ENCODE measurements at places on chromosomes 6 and 20.

GRCh38 chr20:18633411-18633810 is 45.6 kb downstream of the DTD1 start:
- DNase-seq, result no peak

DNA sequence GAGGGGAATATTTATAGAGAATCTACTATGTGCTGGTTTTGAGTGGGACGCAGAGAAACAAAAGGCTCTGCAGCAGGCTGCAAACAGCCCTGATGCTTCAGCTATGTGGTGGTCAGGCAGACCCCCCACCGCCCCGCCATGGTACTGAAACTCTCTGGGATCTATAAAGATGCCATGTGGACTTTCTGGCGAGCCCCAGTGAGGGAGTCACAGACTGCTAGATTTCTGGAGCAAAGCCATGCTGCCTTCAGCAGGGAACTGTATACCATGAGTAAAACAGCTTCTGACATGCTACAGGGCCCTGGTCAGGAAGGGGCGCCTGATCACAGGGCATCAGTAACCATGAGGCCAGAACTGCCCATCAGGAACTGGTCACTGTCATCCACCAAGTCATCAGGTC is 19.2 kb upstream of the BPIFB1 start:
- DNase-seq, result no peak

DNA sequence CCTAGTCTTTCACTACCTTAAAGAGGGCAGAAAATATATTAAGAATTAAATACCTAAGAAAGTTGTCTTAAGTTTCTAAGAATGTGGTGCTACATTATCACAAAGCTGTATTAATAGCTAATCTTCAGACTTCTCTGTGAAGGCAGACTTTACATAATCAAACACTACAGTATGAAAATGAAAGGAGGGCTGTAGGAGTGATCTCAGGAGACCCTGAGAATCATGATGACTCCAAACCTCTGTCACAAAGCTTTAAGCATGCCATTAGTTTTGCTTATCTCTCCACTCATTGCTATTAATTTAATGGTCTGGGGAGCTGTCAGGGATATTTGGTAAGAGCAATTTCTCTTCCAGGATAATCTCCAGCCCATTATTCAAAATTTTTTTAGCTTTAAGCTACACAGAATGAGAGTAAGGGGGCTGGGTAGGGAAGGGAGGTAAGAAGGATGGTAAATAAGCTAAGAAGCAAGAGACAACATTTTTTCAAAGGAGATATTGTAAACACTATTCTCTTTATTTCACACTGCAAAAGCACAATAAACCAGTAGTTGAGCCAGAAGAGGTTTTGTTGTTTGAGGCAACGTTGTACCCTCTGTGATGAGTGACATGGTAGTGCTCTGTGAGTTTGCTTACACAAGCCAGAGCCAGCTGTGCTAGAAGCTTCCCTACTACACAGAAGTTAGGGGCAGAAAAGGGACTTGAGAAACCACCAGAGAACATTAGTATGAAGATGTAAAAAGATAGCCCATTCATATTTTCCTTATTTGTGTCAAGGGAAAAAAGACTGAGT is 258.8 kb downstream of the GMDS start:
- DNase-seq, result no peak

DNA sequence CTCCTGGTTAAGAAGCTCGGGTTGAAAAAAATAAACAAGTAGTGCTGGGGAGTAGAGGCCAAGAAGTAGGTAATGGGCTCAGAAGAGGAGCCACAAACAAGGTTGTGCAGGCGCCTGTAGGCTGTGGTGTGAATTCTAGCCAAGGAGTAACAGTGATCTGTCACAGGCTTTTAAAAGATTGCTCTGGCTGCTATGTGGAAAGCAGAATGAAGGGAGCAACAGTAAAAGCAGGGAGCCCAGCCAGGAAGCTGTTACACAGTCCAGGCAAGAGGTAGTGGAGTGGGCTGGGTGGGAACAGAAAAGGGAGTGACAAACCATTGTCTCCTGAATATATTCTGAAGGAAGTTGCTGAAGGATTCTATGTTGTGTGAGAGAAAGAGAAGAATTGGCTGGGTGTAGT is 2.0 kb downstream of the HFE start:
- no peak for DNase-seq

- DNase-seq, result no peak
Observed at GRCh38 chr20:60481743-60482133, 523.5 kb downstream of the CDH26 start.

- no peak for DNase-seq
Observed at GRCh38 chr6:108120311-108120710, 45.5 kb upstream of the NR2E1 start.

- DNase-seq, result no peak
Observed at GRCh38 chr6:107877968-107878367, 53.9 kb upstream of the SCML4 start.

DNA sequence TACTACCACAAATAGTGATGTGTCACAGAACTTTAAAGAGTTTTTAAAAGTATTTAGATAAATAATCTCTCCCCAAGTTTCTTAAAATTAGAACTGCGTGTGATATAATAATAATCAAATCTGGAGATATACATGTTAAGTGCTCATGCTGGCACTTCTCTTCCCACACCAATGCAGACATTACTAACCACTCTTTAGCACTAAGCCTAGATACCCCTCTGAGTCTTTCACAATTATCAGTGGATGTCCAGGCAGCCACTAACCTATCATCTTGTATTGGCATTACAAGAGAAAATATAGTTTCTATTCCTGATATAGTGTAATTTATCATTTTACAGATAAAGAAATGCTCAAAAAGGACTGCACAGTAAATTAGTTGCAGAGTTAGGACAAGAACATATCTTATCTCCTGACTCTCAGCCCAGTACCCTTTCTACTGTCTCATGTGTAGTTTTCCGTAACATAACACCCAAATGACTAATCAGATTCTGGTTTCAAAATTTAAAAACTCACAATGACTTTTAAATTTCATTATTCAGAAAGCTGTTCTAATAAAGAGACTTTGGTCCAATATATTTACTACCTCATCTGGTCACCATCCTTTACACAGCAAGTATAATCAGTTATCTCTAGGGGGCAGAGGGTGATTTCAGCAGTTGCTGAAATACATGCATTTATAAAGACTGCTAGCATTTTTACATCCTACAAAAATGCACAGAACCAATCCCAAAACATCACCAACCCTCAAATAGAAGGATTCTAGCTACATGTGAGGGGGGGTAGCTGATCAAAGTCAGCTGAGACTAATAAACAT is 215.5 kb upstream of the MCHR2 start:
- no peak for DNase-seq

- no peak for DNase-seq
Observed at GRCh38 chr20:48210111-48211027, 425.1 kb upstream of the SULF2 start.

DNA sequence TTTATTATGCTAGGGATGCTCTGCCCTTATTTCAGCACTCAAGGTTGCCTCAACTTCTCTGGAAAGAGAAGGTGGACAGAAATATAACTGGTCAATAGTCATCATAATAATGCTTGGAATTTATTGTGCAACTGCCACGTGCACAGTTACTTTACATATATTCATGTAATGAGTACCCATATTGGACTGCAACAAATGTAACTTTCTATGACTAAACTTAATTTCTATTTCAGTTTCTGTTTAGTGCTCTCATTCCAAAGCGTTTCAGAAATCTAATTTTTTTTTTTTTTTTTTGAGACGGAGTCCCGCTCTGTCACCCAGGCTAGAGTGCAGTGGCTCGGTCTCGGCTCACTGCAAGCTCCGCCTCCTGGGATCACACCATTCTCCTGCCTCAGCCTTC is 28.3 kb upstream of the CD83 start:
- no peak for DNase-seq

GRCh38 chr6:143195349-143195845 is 134.7 kb downstream of the AIG1 start:
- DNase-seq, result no peak

- peak; percentile 49 for DNase-seq
Observed at GRCh38 chr20:39954621-39955020, 734.4 kb downstream of the MAFB start.

- DNase-seq, result no peak
Observed at GRCh38 chr6:36339146-36339545, 2.5 kb upstream of the BNIP5 start.

GRCh38 chr20:58011947-58012610 is 216.4 kb downstream of the ANKRD60 start:
- DNase-seq, result no peak

DNA sequence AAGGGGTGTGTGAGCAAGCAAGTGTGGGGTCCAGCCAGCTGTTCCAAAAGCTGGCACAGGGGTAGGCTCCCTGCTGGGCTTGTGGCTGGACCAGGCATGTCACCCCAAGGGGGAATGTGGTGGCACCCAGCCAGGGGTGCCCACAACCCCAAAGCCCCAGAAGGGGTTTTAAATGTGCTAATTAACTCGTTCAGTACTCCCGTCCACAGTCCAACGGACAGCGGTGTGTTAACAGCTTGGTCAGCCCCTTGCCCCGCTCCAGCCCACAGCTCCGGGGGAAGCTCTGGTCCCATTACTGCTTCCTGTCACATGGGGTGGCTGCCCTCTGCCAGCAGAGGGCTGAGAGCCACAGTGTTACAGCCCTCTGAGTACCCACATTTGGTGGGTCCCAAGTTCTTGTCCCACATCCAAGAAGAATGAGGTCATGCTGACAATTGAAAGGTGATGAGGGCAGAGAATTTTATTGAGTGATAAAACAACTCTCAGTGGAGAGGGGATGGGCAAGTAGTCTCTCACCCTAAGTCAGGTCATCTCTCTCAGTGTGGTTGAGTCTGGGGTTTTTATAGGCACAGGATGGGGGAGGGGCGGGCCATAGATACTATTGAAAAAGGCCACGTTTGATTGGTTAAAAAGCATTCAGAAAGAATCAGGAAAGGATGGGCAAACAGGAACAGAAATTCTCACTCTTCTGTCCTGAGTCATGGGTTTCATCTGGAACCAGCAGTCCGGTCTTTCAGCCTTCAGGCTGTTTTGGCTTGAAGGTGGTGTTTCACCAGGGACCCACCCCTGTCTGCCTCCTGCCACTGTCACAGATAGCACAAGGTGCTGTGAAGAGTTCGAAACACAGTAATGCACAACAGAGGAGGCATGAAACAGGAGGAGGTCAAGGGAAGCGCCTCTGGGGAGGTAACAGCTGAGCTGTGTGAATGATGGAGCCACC is 238.5 kb downstream of the NFATC2 start:
- DNase-seq, result no peak

- no peak for DNase-seq
Observed at GRCh38 chr6:145891565-145891964, 72.6 kb downstream of the SHPRH start.

- DNase-seq, result peak; percentile 35
Observed at GRCh38 chr6:3022765-3023662, 23.3 kb downstream of the NQO2 start.

DNA sequence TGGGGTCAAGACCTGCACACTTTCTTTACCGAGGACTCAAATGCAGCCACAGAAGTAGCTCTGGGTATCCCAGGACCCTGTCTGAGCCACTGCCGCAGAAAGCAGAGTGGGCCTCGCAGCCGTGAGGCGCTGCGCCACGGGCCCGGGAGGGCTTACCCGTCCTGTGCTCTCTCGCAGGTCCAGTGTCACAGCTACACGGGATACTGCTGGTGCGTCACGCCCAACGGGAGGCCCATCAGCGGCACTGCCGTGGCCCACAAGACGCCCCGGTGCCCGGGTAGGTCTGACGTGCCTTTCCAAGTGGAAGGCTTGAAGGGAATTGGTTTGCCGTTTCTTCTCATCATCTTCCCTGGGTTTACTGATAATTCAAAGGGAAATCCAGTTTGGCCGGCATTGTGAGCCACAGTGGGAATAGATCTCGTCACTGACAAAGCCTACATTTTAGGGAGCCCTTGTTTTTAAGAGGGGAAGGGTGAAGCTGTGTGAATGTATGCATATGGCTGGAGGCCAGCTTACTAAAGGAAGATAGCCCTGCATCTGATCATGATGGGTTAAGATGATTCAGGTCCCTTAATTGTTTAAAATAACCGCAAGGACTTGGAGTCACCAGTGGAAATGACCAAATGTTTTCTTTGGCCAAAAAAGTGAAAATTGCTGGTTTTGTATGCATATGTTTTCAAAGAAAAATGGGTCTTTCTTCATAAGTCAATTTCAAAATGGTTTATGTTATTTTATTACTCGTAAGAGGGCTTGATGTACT is 86.6 kb downstream of the SMOC2 start:
- DNase-seq, result peak; percentile 37

DNA sequence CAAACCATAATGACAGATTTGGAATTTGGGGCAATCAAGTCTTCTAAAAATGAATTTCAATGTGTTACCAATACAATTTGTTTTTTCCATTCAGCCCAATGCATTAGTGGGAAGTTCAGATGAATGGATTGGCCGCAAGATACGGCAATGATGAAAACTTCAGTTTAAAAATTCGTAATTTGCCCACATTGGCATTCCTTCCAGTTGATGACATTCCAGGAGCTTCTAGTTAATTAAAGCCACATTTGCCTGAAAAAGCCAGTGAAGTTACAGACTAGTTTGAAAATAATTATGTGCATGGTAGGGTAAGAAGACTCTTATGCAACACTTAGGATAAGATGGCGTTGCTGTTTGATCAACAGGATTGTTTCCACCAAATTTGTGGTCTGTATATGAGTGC is 46.2 kb downstream of the NHLRC1 start:
- DNase-seq, result peak; percentile 13

DNA sequence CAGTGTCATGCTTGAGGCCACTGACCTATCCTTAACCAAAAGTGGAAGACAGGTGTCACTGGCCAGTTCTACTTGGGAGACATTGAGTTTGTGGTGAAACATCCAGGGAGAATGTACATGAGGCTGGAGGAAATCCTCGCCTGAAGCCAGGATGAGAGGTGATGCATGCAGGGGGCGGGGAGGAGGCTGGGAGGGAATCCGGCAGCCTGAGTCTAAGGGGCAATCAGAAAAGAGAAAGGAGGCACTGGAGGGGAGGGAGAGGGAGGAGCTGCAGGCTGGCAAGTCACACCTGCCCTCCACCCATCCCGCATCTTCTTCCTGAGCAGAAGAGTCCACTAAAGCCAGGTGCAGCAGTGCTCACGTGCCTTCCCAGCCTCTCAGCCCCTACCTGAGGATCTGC is 14.9 kb upstream of the DDO start:
- no peak for DNase-seq

DNA sequence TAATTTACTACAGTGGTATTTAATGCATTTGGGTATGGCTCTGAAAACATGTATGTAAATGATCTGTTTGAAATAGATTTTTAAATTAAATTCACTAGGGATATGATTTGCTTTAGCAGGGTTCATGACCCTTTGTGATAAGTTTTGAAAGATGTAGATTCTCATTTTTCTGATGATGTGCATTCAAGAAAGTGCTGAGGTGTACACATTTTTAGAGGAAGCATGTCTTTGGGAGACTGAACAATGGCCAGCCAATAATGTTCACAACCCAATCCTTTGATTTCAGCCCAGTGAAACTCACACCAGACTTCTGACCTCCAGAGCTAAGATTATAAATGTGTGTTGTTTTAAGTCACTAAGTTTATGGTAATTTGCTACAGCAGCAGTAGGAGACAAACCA is 71.1 kb downstream of the TMEM244 start:
- no peak for DNase-seq

Data from RPMI7951 (cell line).